ENCODE measurements at places on chromosomes 4 and X. TPM values are rescaled to one million over a fixed set of nuclear protein-coding genes. Genes with fewer than 3 reads are reported as not detected.

DNA sequence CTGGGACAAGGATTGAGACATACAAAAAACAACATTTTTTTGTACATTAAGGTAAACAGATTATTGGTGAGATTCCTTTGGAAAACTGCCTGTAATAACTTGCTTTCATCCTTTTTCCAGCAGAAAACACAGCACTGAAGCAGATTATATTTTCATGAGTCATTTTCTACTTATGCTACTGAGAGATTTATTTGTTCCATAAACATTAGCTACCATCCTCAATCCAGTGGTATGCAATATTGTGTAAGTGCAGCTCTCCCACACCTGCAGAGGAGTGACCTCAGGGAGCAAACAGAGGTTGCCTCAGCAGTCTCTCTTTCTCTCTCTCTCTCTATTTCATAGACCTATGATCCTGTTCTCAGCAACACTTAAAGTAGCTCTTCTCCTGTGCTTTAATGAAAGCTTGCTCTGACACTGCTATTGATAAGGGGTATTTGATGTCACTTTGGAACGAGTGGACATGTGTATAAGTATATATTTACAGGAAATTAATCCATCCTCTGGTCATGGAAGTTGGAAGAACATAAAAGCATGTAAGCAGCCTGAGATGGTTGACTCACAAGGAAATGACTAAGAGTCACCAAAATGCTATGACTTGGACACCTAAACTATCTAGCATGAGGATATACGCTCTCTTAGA, 163.7 kb upstream of the SPANXC start:
- DNase-seq, result no peak

DNA sequence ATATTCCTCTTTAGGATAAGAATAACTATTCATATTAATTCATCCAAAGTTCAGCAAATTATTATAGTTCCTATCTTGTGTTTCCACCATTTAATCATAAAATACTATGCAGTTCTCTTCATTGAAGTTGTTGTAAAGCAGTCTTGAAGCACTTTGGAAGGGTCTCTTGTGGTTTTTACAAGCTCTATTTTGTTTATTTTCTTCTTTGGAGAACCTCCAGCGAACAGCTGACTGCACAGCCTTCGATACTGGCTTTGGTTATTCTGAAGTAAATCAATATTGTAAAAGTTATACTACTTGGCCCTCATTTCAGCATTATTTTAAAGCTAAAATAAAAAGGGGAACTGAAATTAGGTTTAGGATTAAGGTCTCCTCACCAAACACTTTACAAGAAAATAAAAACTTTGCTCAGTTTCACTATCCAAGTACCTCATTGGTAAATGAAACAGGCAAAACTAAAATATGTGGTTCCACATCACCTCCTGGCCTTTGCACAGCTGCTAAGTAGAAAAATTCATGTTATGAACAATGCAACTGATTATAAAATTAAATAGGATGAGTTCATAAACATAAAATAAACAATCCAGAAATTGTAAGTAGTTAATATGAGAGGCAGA, 1629.2 kb upstream of the ADGRL3 start:
- DNase-seq, result no peak

The CD38 gene
- total RNA-seq, result 0.70 TPM

DNA sequence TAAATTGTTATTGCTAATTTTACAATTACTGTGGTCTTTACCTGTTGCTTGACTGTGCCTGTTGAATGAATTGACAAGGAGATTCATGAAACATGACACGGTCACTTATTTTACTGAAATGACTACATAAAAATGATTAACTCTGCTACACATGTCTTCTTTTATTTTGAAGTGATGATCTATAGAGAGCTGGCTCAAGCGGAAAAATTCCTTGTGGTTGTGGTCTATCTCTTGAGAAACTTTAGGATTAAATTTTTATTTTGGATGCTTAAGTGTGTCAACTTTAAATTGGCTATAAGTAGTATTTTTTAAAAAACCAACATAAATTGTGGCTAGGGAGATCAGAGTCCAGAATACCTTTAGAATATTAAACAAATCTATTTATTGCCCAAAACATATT, 131.8 kb upstream of the PITX2 start:
- DNase-seq, result no peak

GRCh38 chrX:111354496-111354895, 57.5 kb downstream of the DCX start:
- no peak for DNase-seq

GRCh38 chrX:103250977-103251376, 4.0 kb downstream of the TCEAL8 start:
- no peak for DNase-seq

GRCh38 chr4:175776217-175776616, 35.8 kb downstream of the GPM6A start:
- no peak for DNase-seq

- no peak for DNase-seq
Measured at GRCh38 chrX:73481521-73481920, 34.7 kb downstream of the CDX4 start.

DNA sequence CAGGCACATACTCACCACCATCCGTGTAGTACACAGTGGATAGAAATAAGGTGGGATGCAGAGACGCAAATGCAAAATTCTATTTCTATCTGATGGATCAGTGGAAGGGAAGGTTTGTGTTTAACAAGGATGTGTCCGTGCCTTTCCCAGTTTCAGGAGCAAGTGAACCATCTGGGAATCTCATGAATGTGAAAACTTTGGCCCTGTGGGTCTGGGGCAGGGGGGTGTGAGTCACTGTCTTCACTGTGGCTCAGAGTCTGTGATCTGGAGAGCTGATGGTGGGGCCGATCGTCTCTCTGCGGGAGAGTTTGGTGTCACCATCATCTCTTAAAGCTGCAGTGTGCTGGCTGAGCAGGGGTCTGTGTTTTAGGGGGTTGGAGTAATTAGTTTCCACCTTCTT, 179.3 kb upstream of the STS start:
- DNase-seq, result no peak

- DNase-seq, result no peak
Measured at GRCh38 chr4:39330353-39330752, 35.8 kb downstream of the RFC1 start.

GRCh38 chr4:101037249-101037648, 310.1 kb downstream of the PPP3CA start:
- no peak for DNase-seq

- no peak for DNase-seq
Measured at GRCh38 chr4:145804116-145804515, 124.2 kb downstream of the C4orf51 start.

GRCh38 chr4:137949746-137950145, 292.4 kb downstream of the SLC7A11 start:
- no peak for DNase-seq

DNA sequence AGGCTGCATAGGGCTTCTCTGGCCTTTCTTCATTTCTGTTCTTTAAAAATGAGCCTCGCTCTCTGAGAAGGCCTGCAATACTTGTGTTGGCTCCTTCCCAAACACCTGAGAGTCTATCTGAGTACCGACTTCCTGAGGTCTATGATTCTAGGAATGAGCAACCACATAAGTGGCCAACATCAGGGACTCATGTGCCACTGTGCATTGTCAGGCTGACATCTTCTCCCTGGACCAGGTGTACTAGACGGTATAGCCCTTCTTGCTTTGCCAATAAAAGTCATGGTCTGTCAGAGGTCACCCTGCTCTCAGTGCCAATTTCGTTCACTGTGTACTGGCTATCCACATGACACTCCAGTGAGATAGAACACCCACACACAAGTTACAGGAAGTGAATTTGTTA, 67.4 kb upstream of the EPHA5 start:
- no peak for DNase-seq

The FAM149A gene
- total RNA-seq, result 21.2 TPM

DNA sequence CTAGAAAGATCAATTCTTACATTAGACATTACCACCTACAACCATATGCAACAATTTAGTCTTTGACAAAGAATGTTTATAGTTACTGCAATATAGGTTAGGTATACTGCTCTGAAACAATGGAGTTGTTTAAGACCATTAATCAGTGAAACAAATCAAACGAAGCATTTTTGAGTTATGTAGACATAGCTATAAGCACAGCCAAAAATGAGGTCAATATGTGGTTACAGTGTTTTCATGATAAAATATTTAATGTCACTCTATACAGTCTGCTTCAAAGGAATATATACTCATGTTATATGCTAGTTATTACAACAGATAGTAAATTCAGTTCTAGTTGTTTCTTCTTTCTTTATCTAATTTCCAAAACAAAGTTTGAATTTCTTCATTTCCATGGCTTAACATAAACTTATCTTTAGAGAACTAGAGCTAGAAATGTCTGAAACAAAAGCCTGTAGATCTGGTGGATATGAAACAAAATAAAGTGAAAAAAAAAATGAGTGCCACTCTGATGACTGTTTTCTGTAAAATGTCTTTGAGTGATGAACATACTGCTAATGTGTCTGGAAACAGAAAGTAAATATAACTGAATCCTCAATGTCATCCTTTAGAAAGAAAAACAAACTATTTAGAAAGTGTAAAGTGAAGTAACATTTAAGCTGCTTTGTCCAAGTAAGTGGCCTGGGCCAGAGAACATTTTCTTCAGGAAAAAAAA, 809.0 kb downstream of the FAT4 start:
- DNase-seq, result no peak

- DNase-seq, result no peak
Measured at GRCh38 chr4:52873191-52873590, 11.1 kb downstream of the RASL11B start.

DNA sequence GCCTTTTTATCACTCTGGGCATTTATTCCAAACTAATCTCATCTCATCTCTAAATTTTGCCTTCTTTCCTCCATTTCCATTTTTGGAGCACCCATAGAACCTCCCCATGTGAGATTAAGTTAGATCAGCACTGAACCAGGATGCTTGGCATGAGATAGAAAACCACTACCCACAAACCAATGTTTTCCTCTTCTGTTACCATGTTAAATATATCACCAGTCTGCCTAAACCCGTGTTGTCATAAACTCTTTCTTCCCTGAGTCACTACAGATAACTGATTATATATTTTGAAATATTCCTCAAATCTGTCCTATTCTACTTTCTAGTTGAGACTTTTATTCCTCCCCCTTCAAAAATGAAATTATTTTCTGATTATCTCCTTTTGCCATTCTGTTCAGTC, 37.6 kb downstream of the GABRB1 start:
- no peak for DNase-seq

DNA sequence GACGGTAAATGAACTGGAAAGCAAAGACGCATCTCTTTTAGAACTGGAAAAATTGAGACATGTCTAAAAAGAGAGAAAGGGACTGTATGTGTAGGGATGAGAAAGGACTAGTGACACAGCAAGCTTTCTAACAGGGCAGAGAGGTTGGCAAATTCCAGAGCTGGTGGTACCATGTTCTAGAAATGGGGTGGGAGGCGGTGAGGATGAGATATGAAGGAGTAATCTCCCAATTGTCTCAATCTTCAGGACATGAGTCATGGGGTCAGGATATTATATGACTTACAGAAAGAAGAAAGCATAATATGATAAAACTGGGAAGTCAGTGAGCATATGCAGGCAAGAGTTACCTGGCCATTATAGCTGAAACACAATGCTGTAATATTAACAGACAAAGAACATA, 14.2 kb downstream of the TAB3 start:
- no peak for DNase-seq

GRCh38 chr4:124055336-124055735, 657.2 kb downstream of the ANKRD50 start:
- no peak for DNase-seq

DNA sequence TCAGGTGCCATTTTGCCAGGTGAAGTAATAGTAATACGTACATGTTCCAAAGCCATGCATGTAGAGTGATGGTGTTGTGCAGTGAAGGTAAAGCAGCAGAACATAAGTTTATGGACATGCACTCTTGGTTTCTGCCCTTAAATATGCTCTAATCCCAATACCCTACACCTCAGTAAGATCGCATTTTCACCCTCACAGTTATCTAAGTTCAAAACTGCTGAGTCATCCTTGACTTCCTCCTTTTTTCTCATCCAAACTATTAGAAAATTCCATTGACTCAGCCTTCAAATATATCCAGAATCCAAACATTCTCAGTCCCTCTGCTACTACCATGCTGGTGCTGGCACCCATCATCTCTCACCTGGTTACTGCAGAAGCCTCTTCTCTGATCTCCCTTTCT, 652.9 kb upstream of the IGFBP7 start:
- no peak for DNase-seq

The RBM47 gene
- total RNA-seq, result 47.8 TPM

- DNase-seq, result no peak
Measured at GRCh38 chr4:1195109-1195671, 22.8 kb upstream of the SPON2 start.

GRCh38 chr4:41661442-41662076, 87.0 kb downstream of the PHOX2B start:
- DNase-seq, result no peak

The IL2 gene
- not detected for total RNA-seq

DNA sequence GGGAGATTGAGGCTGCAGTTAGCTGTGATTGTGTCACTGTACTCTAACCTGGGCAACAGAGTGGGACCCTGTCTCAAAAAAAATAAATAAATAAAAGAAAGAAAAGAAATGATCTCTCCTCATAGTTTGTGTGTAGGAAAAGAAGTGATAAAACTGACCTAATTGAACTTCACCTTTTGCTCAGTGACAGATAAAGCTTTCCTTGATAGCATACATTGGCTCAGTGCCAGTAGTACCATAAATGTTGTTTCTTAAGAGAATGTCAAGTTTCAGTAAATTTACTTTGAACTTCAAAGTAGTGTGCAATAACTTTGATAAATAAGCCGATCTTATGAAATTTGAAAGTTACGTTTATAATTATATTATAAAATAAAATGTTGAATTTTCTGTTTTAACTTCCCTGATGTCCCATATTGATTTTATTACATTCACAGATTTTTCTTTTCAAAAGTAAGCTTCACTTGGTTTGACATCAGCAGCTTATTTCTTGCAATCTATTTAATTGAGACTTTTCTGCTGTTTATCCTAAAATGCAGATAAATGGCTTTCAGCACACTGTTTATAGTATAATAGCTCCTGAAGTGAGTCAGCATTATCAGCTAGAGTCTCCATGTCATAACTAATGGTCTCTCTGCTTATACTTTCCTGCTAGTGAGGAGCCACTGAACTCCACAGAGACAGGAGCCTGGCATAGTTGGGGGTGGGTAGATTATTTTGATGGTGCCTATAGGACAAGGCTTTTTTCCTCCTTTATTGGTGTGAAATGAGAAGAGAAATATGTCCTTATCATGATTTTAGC, 330.1 kb downstream of the BMPR1B start:
- DNase-seq, result no peak

DNA sequence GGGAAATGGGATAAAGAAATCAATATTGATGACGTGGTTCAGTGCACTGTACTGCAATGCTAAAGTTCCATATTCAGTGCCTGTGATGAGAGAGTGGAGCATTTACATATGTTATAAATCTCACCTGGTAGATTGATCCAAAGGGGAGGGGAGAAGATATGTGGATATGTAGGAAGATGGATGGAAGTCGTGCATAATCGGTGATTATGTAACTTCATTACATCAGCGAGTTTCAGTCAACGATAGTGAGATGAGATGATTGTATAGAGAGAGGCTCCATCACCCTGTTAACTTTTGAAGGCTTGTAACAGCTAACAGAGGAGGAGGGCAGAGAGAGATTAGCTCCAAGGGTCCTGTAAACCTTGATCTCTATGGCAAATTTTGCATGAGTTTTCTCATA, 1.8 kb downstream of the IL1RAPL1 start:
- no peak for DNase-seq

The PPEF2 gene
- total RNA-seq, result not detected

Data from pancreas (tissue), 10 donors.